Skeletal muscle tissue (tissue), 5 donors: ENCODE measurements at places on chromosomes 6 and 20. TPM values are rescaled to one million over a fixed set of nuclear protein-coding genes. Genes with fewer than 3 reads are reported as not detected.

CRISP3 gene
- total RNA-seq, result not detected

EYA2 gene
- 1.0 TPM for total RNA-seq

RIPPLY2 gene
- total RNA-seq, result 1.6 TPM

TREM2 gene
- total RNA-seq, result 0.52 TPM

PTPN1 gene
- total RNA-seq, result 8.4 TPM

SMIM26 gene
- total RNA-seq, result 126 TPM

DDO gene
- 4.7 TPM for total RNA-seq

BANF2 gene
- not detected for total RNA-seq

SLC22A16 gene
- total RNA-seq, result 1.0 TPM

TUBB1 gene
- 1.0 TPM for total RNA-seq

LAMA4 gene
- 248 TPM for total RNA-seq

VSX1 gene
- not detected for total RNA-seq

C20orf141 gene
- not detected for total RNA-seq

KCNG1 gene
- 0.52 TPM for total RNA-seq

CPNE5 gene
- total RNA-seq, result 6.3 TPM

LCA5 gene
- 4.7 TPM for total RNA-seq

TREML1 gene
- not detected for total RNA-seq

FAM162B gene
- total RNA-seq, result 4.7 TPM

CNR1 gene
- total RNA-seq, result 0.52 TPM

BPIFB1 gene
- not detected for total RNA-seq

LGSN gene
- total RNA-seq, result not detected

GSTA1 gene
- not detected for total RNA-seq

CGA gene
- total RNA-seq, result not detected
